ENCODE measurements at places on chromosomes 2 and 18. TPM values are rescaled to one million over a fixed set of nuclear protein-coding genes. Genes with fewer than 3 reads are reported as not detected.

Gene TMEFF2
- polyA plus RNA-seq: not detected

Gene MORN2
- polyA plus RNA-seq: 19.0 TPM

Gene RMDN2
- polyA plus RNA-seq: 11.4 TPM

Gene STK36
- 14.2 TPM for polyA plus RNA-seq

Gene TCF23
- polyA plus RNA-seq: not detected

Gene ASPRV1
- 0.51 TPM for polyA plus RNA-seq

Gene RAD51AP2
- polyA plus RNA-seq: not detected

Gene LYG2
- polyA plus RNA-seq: 0.51 TPM

All from GM12878 (cell line).